ENCODE measurements at places on chromosomes 4 and X.

GRCh38 chr4:110005461-110006056 is 92.9 kb downstream of the EGF start:
- peak; percentile 1 for DNase-seq

DNA sequence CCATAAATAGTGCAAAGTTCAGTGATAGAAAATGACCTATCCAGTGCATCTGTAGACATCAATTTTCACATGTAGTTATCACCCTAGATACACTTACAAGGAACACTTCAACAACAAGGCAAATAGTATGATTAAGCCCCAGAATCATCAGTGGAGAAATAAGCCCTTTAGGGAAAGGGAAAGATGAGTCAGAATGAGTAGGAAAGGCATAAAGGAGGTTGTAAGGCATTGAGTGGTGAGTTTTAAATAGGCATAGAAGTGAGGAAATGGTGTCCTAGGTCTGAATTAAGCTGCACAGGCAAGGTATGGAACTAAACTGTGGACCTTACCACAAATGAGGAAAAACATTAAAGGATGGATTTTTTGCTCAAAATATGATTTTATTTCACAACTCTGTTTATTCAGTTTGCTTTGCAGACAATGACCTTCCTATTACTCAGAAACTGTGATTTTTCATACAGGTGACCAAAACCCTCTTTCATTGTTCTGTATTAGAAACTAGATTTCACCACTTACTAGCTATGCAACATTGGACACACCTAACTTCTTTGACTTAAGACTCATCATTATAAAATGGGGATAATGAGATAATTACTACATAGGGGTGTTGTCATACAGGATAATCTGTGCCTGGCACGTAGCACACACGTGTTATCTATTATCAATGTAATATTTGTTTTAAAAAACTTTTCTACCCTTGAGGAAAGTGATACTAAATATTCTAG is 57.0 kb upstream of the MAP9 start:
- DNase-seq: no peak

DNA sequence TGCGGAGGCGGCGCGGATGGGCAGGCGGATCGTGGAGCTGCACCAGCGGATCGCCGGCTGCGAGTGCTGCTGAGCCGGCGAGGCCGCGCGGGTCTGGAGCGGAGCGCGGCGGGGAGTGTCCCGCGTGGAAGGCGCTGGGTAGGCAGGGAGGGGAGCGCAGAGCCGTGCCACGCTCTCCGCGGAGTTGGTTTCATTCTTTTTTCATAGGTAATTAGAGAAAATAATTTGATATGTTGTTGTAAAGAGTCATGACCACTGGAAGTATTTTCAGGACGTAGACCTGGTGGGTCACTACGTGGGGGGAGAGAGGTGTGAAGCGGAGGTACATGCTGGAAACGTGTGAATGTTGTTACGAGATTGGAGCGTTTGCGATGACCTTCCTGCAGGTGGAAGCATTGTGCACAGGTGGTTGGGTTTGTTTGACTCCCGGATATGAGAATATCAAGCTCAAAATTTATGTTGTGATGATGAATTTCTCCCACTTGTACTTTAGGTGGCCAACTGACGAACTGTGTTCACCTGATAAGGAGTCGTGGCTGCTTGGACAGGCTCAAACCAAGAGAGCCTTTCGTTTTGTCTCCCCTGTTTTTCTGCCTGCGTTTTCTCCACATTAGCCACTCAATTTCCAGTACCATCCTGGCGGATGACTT is 19.1 kb upstream of the S100P start:
- no peak for DNase-seq

GRCh38 chrX:19849464-19850080 is 37.8 kb downstream of the SH3KBP1 start:
- no peak for DNase-seq

DNA sequence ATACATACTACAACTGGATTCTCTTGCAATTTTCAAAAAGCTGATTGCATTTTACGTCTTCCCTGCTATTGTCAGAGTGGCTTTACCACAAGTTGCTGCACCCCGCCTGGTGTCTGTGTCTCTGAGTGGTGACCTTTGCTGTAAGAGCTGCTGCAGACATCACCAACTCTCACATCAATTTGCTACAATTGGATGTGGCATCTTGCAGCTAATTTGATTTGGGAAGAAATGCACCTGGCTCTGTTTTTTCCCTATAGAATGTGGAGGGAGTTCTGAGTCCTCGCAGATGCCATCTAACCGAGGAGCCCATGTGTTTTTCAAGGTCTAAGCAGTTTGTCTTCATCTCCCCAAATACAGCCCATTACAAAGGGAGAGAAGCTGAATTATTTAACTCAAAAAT is 73.8 kb upstream of the PHOX2B start:
- no peak for DNase-seq

DNA sequence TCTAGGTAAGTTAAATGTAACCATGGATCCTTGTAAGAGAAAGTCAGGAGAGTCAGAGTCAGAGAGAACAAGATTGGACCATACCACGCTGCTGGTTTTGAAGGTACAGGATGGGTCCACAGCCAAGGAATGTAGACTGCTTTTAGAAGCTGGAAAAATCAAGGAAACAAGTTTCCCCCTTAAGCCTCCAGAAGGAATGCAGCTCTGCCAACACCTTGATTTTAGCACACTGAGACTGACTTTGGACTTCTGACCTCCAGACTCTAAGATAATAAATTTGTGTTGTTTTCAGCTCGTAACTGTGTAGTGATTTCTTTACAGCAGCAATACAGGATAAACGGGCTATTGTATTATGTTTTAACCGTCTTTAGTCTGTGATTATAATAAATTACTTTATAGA is 108.0 kb upstream of the USP38 start:
- DNase-seq: no peak

DNA sequence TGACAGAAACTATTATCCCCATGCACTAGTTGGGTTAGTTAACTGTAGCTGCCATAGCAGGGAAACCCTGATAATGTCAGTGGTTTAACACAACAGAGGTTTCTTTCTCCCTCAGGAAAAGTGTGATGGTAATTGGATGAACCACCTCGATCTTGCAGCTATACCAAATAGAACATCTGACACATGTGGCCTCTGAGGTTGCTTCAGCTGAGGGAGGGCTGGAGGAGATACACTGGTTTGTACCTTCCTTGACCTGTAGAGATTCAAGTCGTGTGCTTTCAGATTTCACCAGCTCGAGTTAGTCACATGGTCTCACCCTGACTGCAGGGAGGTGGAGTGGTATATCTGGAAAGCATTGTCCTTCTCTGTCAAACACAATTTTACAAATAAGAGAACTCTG is 147.2 kb upstream of the SFRP2 start:
- DNase-seq: no peak

DNA sequence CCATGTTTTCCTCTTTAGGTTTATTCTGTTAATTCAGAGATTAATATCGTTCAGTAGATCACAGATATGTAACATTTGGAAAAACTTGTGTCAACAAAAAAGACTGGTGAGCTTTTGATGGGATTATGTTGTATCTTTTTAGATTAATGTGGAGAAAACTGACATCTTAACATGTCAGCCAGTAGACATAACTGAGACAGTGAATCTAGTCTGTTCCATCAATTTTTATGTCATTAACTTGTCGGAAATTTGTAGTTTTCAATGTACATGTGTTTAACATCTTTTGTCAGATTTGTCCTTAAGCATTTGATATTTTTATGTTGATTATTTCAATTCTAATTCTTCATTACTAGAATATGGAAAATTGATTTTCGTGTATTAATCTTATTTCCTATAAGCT is 42.0 kb downstream of the APELA start:
- no peak for DNase-seq

GRCh38 chrX:22056235-22056634 is 24.1 kb downstream of the PHEX start:
- no peak for DNase-seq

GRCh38 chrX:29941287-29941686 is 274.1 kb upstream of the MAGEB2 start:
- no peak for DNase-seq

- DNase-seq: no peak
Observed at GRCh38 chr4:41204400-41204978, 9.9 kb downstream of the APBB2 start.

- DNase-seq: no peak
Observed at GRCh38 chrX:44303119-44303518, 40.4 kb downstream of the EFHC2 start.

DNA sequence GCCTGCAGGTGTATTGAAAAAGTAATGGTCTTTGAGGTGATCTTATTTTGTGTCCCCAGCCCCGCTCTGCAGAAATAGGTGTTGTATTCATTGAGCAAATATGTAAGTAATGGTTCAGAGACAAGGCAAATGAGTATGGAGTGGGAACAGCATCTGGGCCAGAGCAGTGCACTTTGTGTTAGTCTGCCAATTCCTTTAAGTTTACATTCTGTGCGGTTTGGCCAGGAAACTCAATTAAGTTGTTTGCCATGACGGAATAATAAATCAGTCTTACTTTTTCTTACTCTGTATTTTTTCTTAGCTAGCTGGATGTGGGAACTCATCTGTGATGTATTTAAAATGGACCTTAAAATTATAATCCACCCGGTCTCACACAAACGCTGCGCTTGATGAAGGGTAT is 12.6 kb downstream of the DCLK2 start:
- DNase-seq: no peak

GRCh38 chr4:83390944-83391343 is 56.3 kb upstream of the HPSE start:
- no peak for DNase-seq

DNA sequence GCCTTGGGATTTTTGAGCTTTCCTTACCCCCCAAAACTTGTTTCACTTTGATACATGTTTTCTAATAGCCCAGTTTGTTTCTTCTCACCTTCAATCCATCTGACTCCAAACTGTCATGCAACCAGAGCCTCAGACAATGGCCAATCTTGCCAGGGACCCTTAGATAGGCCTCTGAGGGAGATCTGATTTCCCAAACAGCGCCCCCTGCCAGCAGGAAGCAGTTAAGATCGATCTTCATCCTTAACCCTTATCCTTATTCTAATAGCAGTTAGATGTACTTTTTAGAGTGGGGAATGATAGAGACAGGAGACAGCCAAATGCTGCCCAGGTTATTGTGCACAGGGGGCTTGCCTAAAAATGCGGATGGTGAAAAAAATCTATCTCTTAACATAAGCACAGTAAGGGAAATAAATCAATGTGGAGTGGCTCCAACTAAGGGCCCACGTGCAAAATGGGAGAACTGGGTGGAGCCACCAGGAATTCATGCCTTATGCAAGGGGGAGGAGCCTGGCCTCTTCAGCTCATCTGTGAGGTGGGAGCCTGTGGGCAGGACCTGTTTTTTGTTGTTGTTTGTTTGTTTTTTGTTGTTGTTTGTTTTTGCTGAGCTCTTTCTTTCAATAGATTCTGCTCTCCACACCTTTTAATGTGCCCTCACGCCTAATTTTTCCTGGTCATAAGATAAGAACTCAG is 833.6 kb upstream of the AGA start:
- no peak for DNase-seq

GRCh38 chr4:70678383-70678999 is 9.8 kb upstream of the UTP3 start:
- DNase-seq: no peak

DNA sequence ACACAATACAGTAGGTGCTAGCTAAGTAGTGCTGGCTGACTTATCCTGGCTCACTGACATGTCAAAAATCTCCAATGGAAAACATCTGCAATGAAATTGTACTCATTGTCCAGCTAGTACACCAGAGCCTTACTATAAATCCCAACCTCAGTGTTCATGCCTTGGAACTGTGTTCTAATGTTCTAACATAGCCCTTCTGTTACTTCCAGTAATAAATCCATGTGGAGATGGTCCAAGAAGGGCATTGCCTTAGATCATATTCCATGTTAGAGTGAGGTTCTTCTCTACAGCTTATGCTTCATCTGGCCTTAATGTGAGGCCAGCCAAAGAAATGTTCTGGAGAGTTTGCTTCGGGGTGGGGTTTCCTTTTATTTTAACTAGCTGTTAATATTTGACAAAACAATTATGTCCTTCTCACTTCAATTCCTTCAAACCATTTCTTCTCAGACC is 25.1 kb downstream of the ENOX2 start:
- DNase-seq: no peak
